ENCODE measurements at places on chromosomes 12 and 14.

DNA sequence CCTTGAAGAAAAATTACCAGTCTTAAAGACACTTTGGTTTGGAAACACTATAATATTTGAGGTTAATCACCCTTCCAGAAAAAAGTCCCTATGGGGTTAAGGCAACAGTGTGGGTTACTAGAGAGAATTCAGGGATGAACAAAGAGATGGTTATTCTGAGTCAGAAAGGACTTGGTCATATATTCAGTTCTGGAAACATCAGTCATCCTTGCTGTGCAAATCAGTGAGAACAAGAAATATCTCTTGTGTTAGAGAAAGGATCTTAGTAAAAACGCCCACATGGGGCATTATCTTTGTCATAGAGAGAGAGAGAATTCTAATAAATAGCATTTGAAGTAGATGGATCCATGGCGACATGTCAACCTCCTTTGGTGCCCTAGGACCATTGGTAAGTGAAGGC lies 59.4 kb upstream of the E2F7 start:
- DNase-seq = no peak

- DNase-seq = no peak
Measured at GRCh38 chr12:95789126-95790032, 1.2 kb downstream of the NTN4 start.

- DNase-seq = no peak
Measured at GRCh38 chr12:40827683-40828592, 135.7 kb downstream of the CNTN1 start.

DNA sequence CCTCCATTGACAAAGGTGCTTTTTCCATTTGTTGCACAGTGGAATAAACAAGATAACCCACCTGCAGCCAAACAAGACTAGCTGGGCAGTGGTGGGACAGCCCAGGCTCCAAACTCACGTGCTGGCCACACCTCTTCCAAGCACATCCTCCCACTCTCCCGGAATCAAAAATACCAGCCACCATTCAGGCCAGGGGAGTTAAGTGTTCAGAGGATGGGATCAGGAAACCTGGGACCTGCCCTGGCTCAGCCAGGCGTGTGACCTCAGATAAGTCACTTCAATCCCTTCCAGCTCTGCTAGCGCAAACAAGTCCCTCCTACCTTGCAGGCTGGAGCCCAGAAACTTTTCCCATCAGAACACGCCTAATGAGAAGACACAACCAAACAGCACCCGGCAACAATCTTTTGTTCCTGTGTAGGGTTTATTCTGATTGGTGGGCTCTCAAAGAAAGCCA lies 43.3 kb downstream of the ACTN1 start:
- no peak for DNase-seq

DNA sequence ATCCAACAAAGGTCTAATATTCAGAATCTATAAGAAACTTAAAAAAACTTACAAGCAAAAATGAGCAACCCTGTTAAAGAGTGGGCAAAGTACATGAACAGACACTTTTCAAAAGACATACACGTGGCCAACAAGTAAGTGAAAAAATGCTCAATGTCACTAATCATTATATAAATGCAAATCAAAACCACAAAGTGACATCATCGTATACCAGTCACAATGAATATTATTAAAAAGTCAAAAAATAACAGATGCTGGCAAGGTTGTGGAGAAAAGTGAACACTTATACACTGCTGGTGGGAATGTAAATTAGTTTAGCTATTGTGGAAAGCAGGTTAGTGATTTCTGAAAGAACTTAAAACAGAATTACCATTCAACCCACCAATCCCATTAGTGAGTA lies 199.1 kb downstream of the SNAPC1 start:
- no peak for DNase-seq

- DNase-seq = no peak
Measured at GRCh38 chr14:26104717-26105116, 493.1 kb downstream of the NOVA1 start.

DNA sequence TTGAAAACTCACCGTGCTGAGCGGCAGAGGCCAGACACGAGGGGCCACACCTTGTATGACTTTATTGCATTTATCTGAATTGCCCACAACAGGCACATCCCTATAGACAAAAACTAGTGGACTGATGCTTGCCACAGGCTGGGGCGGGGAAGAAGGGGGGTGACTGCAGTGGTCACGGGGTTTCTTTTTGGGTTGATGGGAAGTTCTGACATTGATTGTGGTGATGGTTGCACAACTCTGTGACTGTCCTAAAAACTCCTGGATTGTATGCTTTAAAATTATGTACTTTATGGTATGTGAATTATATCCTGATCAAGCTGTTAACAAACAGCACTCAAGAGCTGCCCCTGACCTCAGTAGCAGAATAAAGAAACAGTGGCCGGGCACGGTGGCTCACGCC lies 25.7 kb downstream of the DHX37 start:
- DNase-seq = no peak

GRCh38 chr14:70061108-70061507 lies 127.6 kb downstream of the SLC8A3 start:
- DNase-seq = no peak
